ENCODE measurements at places on chromosomes 4 and X.

DNA sequence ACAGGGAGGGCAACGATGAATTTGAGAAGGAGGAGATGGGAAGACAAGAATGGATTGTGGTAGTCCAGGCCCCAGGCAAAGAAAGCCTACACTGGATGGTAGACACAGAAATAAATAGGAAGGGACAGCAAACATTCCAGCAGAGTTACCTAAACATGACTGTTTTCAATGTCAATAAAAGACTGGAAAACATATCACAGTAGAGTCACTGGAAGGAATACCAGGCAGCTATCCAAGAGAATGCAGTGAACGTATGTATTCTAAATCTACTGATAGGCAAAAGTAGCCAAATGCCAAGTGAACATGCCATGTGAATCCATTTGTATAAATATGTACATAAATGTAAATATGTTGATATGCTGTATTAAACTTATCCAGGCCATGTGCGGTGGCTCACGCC lies 183.0 kb downstream of the PALLD start:
- no peak for DNase-seq

DNA sequence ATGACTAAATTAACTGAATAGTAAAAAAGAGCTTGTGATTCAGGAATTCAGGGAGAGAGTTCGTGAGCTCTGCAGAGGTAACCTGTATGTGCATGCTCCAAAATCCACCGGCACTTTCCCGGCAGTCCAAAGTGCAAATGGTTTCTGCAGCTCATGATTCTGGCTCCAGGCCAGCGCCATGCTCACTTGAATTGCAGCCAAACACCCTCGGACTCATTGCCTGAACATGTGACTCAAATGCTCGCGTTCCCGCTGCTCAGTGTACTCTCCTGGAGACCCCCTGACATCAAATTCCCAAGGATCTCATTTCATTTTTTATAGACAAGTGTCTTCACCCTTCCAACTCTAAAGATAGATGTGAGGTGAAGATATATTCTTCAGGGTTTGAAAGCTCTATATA lies 44.1 kb upstream of the SH3RF1 start:
- no peak for DNase-seq

DNA sequence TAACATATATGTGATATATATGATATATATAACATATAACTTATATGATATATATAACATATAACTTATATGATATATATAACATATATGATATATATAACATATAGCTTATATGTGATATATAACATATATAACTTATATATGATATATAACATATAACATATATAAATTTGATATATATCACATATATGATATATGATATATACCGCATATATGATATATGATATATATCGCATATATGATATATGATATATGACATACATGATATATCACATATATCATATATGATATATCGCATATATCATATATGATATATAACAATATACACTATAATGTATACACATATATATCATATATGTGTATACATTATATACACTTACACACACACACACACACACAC lies 114.3 kb downstream of the ELOVL6 start:
- no peak for DNase-seq

- DNase-seq: no peak
Measured at GRCh38 chr4:152172146-152172545, 363.7 kb downstream of the FBXW7 start.

DNA sequence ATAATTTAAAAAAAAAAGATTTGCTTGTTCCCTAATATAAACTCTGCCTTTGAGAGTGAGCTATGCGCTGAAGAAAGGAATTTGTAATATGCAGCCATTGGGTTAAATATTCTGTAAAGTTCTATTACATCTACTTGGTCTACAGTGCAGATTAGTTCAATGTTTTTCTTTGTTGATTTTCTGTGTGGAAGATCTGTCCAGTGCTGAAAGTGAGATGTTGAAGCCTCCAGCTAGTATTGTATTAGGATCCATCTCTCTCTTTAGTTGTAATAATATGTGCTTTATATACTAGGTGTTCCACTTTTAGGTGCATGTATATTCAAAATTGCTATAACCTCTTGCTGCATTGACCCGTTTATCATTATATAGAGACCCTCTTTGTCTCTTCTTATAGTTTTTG lies 49.8 kb downstream of the MAGEE1 start:
- no peak for DNase-seq

All from activated T-helper 1 cell treated with anti-CD3 and anti-CD28 coated beads, Interleukin-2, amount 50 U/mL, for 16 hours (primary cell).